GM18507 (cell line): ENCODE measurements at places on chromosomes 6 and 20.

GRCh38 chr20:51955756-51956155 is 153.4 kb upstream of the SALL4 start:
- no peak for DNase-seq

- DNase-seq = no peak
Observed at GRCh38 chr20:4544765-4545164, 176.9 kb upstream of the PRND start.

DNA sequence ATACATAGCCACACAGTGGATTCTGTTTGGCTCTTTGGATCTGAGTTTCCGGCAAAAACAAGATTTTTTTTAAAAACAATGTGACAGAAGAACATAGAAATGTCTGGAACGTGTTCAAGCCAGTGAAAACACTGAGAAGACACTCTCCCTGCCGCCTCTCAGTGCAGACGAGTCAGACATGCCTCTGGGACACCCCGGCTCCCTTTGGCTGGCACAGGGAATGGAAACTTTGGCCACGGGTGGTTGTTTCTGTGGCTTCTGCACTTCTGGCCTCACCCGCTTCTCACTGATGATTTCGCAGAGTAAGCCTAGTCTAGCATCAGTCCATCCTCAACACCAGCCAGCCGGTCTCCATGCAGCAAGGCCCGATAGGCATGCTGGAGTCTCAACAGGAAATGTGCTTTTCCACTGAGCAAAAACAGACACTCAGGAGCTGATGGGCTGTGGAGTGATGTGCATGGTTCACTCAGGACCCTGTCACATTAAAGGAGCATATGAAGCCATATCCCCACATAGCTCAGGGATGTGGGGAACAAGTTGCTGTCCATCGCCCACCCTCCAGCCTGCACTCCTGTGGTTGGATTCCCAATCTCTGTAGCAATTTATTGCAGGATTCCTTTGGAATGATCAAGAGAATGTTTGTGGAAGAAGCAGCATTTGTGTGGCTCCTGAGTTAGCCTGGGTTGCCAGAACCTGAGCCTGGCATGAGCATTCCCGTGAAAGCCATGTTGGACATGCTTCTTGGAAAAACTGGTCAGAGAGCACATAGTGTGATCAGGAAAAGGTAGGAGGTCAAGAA is 262.0 kb upstream of the RIN2 start:
- no peak for DNase-seq

GRCh38 chr20:1669304-1669703 is 11.7 kb upstream of the SIRPG start:
- DNase-seq = no peak

GRCh38 chr6:169981969-169982368 is 230.5 kb downstream of the ERMARD start:
- no peak for DNase-seq

DNA sequence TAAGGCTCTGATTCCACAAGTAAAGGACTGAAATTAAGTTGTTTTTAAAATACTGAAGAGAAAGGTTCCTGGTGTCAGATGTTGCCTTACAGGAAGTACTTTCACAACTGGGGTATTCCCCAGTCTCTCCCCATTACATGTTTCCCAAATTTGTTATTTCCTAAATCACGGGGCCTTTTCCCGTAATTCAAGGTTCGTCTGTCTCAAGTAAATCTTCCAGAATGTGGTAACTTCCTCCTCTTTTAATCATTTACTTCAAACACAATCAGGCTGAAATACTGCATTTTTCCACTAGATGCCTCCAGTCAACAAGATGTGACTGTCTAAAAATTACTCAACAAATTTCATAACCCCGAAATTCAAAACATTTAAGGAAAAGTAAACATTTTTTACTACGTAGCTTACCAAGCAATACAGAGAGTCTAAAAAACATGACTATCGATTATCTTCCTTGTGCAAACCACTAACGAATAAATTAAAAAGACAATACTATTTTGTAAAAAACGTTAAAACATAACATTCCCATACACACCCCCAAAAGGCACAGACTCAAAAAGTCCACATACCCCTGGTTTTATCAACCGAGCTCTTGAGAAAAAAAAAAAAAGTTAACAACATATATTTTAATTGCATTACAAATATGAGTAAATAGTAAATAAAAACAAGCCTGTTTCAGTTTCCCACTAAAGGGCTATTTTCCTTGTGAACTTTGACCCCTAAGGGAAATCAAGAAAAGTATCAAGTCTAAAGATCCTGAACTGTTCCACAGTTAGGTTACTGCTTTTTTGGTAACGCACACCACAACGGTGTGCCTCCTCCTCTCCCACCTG is 1.7 kb downstream of the SOD2 start:
- no peak for DNase-seq

GRCh38 chr6:89610149-89610642 is 28.4 kb downstream of the LYRM2 start:
- DNase-seq = peak; percentile 36

GRCh38 chr6:116373300-116373699 is 2.6 kb downstream of the DSE start:
- no peak for DNase-seq

DNA sequence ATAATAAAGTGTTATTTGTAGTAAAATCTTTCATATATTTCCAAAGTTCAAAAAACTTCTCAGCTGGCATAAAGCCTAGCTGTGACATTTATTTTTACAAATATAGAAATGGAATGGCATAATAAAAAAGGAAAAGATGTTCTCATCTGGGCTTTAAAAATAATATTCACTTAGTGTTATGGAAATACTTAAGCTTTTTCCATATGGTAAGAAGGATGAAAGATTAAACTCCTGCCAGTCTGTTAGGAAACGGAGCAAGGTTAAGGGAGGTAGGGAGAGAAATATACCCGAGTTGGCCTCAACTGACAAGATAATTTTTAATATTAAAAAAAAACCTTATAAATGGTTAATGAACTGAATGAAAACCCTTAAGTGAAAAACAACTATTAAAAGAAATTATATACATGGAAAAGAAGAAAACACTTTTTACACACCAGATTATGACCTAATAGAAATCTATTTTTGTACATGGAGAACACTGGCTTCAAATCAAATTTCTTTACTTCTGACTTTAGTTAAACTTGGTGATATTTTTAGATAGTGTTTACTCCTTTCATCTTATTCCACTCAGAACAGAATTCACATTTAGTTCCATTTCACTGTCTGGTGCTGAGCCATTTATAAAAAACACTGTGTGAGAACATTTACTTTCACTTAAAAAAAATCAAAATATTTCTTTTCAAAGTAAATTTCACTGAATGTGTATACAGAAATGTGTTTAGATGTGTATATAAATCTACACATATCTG is 137.0 kb downstream of the DST start:
- DNase-seq = no peak
